ENCODE measurements at places on chromosomes 4 and X.

GRCh38 chr4:153159728-153160221 lies 44.5 kb upstream of the TRIM2 start:
- no peak for DNase-seq

DNA sequence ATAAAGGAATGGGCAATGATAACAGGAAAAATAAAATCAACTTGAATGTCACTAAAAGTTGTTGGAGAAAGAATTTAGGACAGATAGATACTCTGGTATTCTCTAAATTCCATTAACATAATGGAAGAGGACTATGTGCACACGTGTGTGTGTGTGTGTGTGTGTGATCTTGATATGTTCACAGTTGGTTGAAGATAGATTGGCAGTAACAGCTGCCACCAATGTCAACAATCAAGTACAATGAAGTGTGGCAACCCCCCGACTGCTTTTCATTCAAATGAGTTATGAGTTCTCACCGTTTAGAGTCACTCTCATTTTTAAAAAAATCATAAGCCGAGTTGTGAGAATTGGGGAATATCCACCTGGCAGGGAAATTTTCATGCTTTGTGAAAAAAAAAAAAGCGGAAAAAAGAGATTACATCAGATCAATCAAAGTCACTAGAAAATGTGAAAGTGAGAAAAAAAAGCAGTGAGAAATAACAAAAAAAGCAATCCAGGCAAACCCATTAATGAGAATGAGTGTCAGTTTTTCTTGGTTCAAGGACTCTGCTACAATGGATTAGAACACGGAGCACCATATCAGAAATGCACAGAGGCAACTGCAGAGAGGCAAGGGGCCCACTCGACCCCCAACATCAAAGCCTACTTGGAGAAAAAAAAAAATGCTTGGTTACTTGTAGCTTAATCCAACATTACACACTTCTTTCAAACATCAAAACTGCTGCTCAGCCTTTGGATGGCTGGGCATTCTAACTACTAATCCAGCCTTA lies 414.9 kb upstream of the PITX2 start:
- no peak for DNase-seq

DNA sequence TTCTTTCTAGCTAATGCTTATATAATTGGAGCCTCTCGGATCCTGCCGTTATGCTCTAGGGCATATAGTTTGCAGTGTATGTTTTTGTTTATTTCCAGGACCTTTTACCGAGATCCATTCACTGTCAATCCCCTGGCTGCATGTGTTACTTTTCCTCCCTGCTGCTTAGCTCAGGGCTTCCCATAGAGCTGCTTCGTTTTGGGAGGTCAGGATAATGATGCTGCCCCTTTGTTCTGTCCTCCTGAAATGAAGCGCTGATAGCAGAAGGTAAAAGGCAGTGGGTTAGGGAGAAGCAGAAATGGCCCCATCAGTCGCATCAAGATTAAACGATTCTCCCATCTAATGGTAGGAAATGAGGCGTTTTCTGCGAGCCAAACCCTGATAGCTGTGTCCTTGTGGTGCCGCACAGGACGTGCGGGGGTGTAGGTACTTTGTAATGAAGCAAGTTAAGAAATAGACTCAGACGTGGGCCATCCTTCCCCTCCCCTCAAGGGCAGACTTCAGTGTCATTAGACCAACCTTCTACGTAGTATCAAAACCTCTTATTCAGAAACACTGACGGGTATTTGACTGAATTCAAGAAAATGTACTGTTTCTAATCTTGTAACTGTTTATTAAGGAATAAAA lies 37.3 kb downstream of the AFF2 start:
- no peak for DNase-seq

GRCh38 chr4:123830930-123831329 lies 434.3 kb downstream of the SPRY1 start:
- DNase-seq = no peak

DNA sequence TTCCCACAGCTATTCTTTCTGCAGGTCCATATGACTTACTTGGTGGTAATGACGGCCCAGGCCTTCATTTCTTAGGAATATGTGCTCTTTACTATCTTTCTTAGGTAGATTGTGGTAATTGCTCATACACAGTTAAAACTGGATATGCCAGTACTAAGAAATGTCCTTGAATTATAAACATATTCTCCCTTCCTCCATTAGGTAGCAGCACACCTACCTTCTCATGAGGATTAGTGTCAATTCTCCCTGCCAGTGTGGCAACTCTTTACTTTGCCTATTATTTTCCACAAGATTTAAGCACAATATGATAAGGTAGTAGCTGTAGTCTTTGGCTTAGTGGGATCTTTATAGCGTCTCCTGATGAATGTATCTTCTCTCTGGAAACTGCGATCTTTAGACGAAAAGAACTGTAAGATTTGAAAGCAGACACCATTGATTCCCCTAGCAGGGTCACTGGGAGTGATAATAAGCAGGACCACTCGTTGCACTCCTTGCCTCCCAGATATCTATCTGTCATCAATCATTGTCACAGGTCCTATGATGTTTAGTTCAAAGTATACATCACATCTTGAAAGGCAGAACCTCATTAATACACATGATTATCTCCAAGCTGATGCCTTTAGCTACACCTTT lies 1240.7 kb downstream of the C4orf33 start:
- DNase-seq = no peak

GRCh38 chr4:102560115-102560514 lies 59.0 kb downstream of the NFKB1 start:
- no peak for DNase-seq

DNA sequence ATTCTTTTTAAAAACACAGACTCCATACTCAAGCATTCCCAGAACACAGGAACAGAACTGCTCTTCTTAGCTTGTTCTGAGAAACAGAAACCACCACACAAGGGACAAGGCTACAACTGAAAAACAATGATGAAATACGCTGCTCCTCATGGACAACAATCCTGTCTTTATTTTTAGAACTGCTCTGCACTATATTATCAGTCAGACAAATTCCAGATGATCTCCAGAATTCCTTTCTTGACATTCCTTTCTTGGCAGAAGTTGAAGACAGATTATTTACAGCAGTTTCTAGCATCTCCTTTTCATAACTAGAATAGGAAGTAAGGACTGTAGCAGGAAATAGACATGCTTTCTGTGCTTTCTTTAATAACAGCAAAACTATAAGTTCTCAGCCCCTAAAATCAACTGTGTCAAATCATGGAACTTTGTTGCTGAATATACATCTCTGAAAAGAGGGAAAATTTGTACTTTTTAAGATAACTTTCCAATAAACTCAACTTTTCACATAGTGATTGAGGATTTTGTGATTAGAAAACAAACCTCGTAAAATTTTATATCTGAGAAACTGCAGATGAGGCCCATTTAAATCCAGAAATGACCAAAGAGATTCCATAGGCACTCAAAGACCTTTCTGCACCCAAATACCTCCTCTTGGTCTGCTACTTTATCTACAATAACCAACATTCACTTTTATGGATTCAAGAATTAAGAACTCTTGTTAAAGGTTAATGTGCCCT lies 35.9 kb downstream of the ANTXR2 start:
- no peak for DNase-seq

- no peak for DNase-seq
Observed at GRCh38 chr4:8666581-8666980, 74.0 kb downstream of the CPZ start.

- DNase-seq = no peak
Observed at GRCh38 chr4:152734015-152734698, 45.4 kb downstream of the TIGD4 start.

GRCh38 chr4:20347531-20347930 lies 95.8 kb downstream of the SLIT2 start:
- DNase-seq = no peak

DNA sequence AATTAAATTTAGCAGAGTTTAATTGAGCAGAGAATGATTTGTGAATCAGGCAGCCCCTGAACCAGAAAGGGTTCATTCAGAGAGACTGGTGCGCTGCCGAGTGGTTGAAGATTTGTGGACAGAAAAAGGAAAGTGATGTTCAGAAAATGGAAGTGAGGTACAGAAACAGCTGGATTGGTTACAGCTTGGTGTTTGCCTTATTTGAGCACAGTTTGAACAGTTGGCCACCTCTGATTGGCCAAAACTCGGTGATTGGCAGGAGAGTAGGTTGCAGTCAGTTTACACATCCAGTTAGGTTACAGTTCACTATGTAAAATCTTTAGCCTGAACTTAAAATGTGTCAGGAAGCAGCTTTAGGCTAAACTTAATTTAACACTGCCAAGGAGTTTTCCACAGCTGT lies 14.9 kb downstream of the MID1IP1 start:
- peak; percentile 13 for DNase-seq

DNA sequence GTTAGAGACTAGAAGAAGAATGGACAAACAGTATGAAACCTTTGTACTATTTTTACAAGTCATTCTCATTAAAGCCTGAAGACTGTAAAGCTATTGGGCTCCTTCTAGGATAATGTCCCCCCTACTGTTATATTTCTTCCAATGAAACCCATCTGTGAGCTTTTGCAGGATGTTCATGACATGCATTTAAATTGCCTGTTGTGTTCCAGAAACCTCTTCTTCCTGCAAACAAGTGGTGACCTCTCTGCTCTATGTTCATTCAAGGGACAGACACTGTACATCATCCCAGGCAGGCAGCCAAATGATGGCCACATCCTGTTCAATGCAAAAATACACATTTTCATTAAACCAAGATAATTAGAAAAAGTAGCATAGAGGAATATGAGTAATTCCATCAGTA lies 128.0 kb downstream of the C4orf33 start:
- no peak for DNase-seq

DNA sequence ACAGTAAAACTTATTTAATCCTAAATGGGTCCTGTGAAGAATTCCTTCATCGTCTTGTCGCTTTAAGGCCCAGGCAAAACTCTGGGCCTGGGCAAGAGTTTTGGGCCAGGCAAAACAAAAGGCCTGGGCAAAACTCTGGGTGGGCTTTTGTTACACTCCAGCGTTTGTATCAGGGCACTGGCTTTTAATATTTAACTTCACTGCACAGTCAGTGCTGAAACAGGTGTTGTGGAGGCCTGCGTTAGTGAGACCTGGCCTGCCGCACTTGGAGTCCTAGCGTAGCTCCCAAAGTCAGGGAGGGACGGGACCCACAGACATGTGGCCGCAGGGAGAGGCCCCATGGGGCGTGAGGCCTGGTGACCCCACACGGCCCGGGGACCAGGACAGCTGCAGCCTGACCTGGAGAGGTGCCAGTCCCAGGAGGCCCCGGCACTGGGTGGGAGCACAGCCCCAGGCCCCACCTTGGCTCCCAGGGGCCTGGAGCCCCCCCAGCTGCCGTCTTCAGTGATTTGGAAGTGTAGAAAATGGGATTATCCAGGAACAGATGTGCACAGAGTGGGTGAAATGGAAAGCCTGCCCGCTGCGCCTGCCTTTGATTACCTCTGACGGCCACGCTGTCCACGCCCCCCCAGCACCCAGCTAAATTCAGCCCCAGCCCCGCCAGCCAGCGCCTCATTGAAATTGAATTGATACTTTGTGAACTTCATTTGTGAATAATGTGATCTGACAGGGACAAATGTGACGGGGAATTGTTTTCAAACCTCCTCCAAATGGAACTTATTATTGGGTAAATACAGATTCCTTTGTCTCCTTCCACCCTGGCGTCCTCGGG lies 132.9 kb upstream of the NKX1-1 start:
- no peak for DNase-seq

DNA sequence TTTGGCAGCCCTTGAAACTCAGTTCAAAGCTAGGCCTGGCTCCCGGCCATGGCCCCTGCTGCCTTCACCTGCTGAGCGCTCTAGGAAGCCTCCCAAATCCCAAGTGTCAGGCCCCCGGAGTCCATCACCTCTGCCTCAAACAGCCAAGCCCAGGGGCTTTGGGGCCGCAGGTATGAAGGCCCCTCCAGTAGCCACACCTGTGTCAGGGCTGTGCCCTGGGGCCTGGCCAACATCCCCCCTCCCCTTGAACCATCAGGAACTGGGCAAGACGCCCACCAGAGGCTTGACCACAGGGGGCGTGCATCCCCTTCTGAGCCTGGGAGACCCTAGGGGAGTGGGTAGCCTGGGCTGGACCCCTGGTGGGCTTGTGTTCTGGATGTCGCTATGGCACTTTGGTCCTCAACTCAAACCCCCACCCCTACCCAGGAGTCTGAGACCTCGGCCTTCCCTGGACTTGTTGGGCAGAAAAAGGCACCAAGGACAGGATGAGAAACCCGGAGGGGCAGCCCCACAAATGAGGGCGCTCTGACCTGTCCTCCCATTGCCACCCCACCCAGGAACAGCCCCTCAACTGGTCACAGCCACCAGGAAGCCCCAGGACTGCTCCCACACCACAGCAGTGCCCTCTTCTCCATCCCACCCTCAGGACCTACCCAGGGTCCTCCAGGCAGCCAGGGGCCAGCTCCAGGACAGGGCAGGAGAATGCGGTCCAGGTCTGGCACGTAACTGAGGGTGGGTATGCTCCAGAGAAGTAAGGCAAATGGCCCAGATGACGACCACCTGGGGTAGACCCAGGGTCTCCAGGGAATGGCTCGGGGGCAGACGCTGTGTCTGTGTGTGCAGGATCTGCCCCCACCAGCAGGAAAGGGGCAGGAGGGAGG lies 4.2 kb upstream of the SLBP start:
- DNase-seq = no peak

DNA sequence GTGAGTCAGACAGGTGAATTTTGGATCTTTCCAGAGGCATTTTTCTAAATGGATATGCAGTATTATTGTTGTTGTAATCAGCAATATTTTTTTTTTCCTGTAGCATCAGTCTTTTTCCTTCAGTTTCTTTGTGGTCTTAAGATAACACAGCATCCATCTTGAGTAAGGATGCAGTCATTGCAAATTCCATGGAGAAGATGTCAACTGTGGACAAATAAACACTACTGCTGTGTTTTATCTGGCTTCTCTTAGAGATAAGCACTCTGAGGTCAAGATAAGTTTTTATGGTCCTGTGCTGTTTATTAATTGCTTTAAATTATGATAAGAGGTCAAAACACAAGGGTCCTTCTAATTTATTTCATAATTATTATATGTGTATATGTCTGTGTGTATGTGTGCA lies 1255.7 kb downstream of the ADGRL3 start:
- DNase-seq = no peak

- no peak for DNase-seq
Observed at GRCh38 chr4:5969336-5969735, 48.9 kb downstream of the C4orf50 start.

DNA sequence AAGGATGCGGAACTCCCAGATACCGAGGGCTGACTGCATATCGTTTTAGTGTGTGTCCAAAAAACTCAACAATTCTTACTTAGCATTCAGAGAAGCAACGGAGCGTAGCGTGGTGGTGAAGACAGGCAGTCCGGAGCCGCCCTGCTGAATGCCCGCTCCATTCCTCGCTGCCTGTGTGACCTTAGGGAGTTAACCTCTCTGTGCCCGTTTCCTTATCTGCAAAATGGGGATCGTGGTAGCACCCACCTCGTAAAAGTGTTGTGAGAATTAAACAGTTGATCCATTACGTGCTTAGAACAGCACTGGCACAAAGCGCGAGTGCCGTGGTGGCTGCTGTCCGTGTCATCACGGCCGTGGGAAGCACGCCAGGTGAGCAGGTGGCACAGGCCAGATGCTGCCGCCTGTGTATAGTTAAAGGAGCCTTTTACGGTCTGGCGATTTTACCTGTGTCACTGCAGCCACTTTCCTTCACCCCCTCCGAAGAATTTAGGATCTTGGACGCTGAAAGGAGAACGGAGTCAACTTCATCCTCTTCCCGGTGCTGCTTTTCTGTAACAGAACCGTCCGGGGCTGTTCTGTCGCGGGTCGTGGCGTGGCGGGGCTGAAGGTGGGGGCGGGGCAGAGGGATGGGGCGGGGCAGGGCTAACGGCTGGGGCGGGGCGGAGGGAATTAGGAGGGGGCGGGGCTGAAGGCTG lies 885 bp downstream of the CCDC110 start:
- DNase-seq = no peak
